GM12891 (cell line): ENCODE measurements at places on chromosomes 2 and 18.

DNA sequence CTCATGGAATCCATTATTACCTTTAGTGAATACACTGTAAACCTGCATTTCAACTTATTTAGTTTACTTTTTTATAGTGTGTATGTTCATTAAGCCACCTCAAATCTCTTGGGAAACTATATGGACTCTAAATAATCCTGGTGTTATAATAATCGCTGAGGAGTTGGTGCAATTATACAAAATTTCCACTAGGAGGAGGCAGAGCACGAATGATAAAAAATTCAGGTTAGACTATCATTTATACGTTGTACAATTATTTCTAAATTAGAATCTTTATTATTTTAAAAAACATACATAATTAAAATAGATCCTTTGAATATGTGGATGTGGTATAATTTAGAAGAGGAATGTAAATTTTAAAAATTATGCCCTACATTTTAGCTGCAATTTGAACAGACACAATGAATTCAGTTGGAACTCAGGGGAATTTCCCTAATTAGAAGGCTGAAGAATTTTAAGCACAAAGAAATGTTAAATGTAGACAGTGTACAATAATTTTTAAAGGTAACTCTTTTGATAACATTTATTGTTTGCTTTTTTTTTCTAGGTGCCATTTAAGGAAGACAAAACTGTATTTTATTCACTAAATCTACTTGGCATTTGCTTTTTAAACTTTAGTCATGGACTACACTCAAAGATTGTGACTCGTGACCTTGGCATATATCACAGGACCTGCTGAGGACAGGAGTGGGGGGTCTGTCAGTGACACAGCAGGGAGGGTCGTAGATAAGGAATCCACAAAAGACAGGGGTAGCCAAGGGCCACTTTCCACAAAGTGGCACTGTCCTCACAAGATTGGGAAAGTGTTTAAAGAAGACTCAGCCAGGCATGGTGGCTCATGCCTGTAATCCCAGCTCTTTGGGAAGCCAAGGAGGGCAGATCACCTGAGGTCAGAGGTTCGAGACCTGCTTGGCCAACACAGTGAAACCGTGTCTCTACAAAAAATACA is 45.5 kb downstream of the RAB12 start:
- no peak for DNase-seq

DNA sequence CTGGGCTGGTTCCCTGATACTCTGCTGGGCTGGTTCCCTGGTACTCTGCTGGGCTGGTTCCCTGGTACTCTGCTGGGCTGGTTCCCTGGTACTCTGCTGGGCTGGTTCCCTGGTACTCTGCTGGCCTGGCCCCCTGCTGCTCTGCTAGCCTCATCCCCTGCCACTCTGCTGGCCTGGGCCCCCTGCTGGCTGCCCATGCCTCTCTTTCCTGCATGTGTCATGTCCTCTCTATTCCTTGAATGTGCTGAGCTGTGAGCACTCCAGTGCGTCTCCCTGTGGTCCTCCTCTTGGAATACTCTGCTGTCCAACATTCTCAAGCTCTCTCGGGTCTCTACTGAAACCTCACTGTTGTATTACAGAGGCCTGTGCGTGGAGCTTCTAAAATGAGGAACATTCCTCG is 216.3 kb downstream of the RNF144A start:
- no peak for DNase-seq

- no peak for DNase-seq
These were observed 118.5 kb downstream of the GALNT3 start for GRCh38 chr2:165675551-165675968.

DNA sequence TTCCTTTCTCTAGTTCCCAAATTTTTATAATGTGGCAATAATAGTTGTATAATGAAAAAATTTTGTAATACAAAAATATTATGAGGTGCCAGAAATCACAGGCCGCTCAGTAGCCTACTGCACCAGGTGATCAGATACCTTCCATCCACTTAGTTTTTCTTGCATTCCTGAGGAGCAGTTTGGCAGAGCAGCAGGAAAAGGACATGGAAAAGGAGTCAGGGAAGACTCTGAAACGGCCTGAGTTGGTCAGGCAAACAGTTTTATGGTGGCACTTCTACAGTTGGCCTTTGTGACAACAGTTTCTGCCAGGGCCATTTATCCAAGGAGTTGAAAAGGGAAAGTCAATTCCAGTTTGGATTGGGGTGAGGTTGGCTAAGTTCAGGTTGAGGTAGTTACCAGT is 165.4 kb upstream of the ALPP start:
- DNase-seq, result no peak

DNA sequence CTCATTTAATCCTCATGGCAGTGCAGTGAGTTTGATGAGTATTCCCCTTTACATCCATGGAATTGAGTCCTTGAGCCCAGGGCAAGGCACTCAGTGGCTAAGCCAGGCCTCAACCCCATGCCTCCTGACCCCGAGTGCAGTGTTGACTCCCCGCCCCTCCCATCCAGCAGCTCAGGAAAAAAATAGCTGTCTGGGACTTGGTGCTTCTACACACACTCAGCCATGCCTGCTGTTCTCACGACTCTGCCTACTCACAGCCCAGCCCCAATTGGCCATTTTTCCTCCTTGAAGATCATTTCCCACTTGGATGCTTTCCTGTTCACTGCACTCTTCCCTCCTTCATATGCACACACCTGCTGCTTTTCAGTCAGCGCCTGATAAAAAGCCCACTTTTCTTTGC is 8.8 kb downstream of the FOSL2 start:
- DNase-seq, result no peak

- no peak for DNase-seq
These were observed 115.6 kb downstream of the LPIN1 start for GRCh38 chr2:11862049-11862448.
